ENCODE measurements at places on chromosomes 5 and 9. TPM values are rescaled to one million over a fixed set of nuclear protein-coding genes. Genes with fewer than 3 reads are reported as not detected.

ANKRD33B gene
- 1.0 TPM for total RNA-seq

DNA sequence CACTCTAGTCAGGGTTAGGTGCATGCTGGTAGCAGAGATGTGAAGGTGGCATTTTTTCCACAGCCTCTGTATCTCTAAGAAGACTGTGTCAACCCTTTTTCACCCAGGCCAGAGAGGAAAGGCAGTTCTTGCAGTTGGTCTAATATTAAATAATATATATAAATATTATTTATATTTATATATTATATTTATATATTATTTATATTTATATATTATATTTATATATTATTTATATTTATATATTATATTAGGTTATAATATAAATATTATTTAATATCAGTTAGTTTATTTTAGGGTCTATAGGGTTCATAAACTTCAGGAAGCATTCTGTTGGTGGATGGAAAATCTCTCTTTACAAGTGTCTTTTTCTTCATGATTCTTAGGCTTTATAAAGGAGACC is 218.6 kb upstream of the DMRTA1 start:
- H3K27me3 ChIP-seq = peaks cover 12% of the 10 kb centered on the region
- no peak for DNase-seq
- no peak overlapping the region for H3K4me3 ChIP-seq
- H3K4me1 ChIP-seq = no peaks in the 10 kb centered on the region
- no peak overlapping the region for H3K27ac ChIP-seq
- no peaks in the 10 kb centered on the region for H3K36me3 ChIP-seq

DNA sequence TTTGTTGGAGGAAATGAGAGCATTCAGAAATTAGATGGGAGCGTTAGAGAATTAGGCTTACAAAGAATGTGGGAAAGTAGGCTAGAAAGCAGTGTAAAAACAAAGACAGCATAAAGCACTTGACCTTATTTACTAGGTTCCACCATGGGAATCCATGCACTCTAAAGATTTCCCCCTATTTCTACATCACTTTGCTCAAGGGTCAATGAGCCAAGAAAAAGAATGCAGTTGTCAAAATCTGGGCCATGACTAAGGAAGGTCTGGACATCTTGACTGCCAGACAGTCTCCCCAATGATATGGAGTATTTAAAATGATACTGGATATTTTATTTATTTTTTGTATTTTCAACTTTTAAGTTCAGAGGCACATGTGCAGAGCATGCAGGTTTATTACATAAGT is 3.4 kb downstream of the TLR4 start:
- H3K4me1 ChIP-seq = no peaks in the 10 kb centered on the region
- no peaks in the 10 kb centered on the region for H3K36me3 ChIP-seq
- no peak overlapping the region for H3K27ac ChIP-seq
- no peak overlapping the region for H3K4me3 ChIP-seq
- DNase-seq = no peak

ASTN2 gene
- 3.7 TPM for total RNA-seq

DNA sequence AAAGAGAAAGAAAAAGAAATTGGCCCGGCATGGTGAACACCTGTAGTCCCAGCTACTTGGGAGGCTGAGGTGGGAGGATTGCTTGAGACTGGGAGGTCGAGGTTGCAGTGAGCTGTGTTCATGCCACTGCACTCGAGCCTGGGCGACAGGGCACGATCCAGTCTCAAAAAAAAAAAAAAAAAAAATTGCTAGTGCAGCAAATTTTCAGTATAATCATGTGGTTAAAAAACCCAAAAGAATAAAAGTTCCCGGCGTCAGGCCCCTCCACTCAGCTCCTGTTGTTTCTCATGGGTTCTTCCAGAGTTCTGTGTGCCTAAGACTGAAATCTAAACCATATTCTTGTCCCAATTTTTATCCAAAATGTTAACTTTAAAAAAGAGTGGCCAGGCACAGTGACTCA is 49.1 kb downstream of the WNK2 start:
- peaks cover 72% of the 10 kb centered on the region for H3K27me3 ChIP-seq
- DNase-seq = no peak
- H3K4me3 ChIP-seq = no peak overlapping the region
- no peak overlapping the region for H3K27ac ChIP-seq
- H3K4me1 ChIP-seq = no peaks in the 10 kb centered on the region

GRCh38 chr9:127397646-127398274 is 791 bp downstream of the SLC2A8 start:
- H3K27me3 ChIP-seq = peaks cover 11% of the 10 kb centered on the region
- peaks cover 2% of the 10 kb centered on the region for H3K4me1 ChIP-seq
- H3K36me3 ChIP-seq = no peaks in the 10 kb centered on the region
- peak; percentile 27 for DNase-seq
- peak overlapping the region; percentile 43 for H3K4me3 ChIP-seq

GRCh38 chr9:123928533-123929176 is 1.3 kb downstream of the DENND1A start:
- no peak for DNase-seq
- no peak overlapping the region for H3K27ac ChIP-seq
- no peaks in the 10 kb centered on the region for H3K36me3 ChIP-seq

GLRA1 gene
- not detected for total RNA-seq

PLAC8L1 gene
- 0.43 TPM for total RNA-seq

- H3K27ac ChIP-seq = peak overlapping the region; percentile 32
- peaks cover 10% of the 10 kb centered on the region for H3K4me1 ChIP-seq
- H3K4me3 ChIP-seq = no peak overlapping the region
- peak; percentile 27 for DNase-seq
- no peaks in the 10 kb centered on the region for H3K27me3 ChIP-seq
Observed at GRCh38 chr9:36407122-36407723, 7.2 kb upstream of the RNF38 start.

SELENOP gene
- total RNA-seq = 2.7 TPM

DNA sequence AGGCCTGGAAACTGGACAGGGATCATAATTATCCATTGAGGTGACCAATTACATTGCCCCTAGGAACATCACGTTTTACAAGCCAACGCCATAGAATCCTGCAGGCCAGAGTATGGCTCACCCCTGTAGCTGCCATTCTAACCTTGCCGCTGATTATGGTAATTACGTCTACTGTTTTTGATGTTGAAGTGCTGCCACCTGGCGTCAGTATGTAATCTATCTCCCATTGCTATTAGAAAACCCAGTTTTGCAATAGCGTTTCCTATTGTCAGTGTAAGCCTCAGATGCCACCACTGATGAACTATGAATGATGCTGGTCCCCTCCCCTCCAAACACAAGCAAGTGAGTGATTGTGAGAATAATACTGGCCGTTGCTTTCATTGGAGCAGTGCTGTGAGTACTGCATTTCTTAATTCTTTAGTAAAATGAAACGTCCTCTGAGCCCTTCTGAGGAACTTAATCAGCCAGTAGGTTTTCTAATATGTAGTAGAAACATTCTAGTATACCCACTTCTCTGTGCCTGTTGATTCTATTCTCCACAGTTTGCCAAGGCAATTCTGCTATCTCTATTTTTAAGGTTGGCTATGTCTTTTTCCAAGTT is 100.5 kb upstream of the NMUR2 start:
- peak; percentile 24 for DNase-seq
- no peak overlapping the region for H3K4me3 ChIP-seq
- H3K27ac ChIP-seq = no peak overlapping the region
- no peaks in the 10 kb centered on the region for H3K36me3 ChIP-seq

DNA sequence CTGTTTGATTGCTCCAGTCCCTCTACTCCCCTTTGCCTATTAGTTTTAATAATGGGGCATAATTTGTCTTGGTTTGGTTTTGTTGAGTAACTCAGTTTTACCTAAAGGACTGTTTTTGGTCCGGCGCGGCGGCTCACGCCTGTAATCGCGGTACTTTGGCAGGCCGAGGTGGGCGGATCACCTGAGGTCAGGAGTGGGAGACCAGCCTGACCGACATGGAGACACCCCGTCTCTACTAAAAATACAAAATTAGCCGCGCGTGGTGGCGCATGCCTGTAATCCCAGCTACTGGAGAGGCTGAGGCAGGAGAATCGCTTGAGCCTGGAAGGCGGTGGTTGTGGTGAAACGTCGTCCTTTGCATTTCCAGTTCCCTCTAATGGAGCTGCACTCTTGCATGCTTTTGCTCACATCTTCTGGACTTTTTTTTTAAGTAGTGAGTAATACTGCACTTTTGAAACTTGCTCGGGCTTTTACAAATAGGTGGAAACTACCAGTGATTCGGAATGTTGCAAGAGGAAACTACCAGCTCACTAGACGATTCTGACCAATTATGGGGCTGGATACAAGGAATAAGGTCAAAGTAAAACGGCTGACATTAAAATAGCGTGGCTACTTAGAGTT is 721 bp upstream of the MAML1 start:
- H3K36me3 ChIP-seq = no peaks in the 10 kb centered on the region
- no peak for DNase-seq
- H3K27me3 ChIP-seq = no peaks in the 10 kb centered on the region
- peak overlapping the region; percentile 57 for H3K27ac ChIP-seq

GRCh38 chr9:98838868-98839565 is 31.5 kb downstream of the GALNT12 start:
- H3K27ac ChIP-seq = no peak overlapping the region
- no peak for DNase-seq
- no peak overlapping the region for H3K4me3 ChIP-seq
- H3K36me3 ChIP-seq = peaks cover 2% of the 10 kb centered on the region
- H3K4me1 ChIP-seq = no peaks in the 10 kb centered on the region
- H3K27me3 ChIP-seq = no peaks in the 10 kb centered on the region

GRCh38 chr5:72183101-72183520 is 75.8 kb downstream of the MAP1B start:
- H3K27ac ChIP-seq = no peak overlapping the region
- H3K27me3 ChIP-seq = peaks cover 33% of the 10 kb centered on the region
- no peak for DNase-seq
- H3K4me1 ChIP-seq = no peaks in the 10 kb centered on the region

INSYN2B gene
- total RNA-seq = not detected

DNA sequence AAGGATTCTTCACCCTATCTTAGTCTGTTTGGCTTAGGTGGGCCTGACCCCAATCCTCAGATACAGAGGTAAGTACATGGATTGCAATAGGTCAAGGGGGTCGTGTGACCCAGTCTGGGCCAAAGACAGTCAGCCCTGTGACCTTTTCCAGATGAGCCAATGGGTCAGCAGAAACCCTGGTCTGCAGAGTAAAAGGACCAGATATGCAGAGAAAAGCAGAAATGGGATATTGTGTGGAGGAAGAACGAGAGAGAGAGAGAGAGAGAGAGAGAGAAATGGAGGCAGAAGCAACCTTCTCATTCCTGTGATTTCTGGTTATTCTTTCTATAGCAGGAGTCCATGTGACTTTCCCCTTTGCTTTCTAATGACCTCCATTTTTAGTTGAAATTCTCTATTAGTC is 40.4 kb upstream of the CRB2 start:
- H3K36me3 ChIP-seq = no peaks in the 10 kb centered on the region
- peaks cover 4% of the 10 kb centered on the region for H3K4me1 ChIP-seq
- no peak overlapping the region for H3K27ac ChIP-seq
- H3K27me3 ChIP-seq = peaks cover 26% of the 10 kb centered on the region
- DNase-seq = no peak

GRCh38 chr5:129474544-129474943 is 14.4 kb downstream of the ADAMTS19 start:
- DNase-seq = no peak
- no peak overlapping the region for H3K4me3 ChIP-seq
- no peaks in the 10 kb centered on the region for H3K4me1 ChIP-seq

All from T-cell (primary cell).